Esophagus muscularis mucosa (tissue), 4 donors: ENCODE measurements at places on chromosomes 4 and X. TPM values are rescaled to one million over a fixed set of nuclear protein-coding genes. Genes with fewer than 3 reads are reported as not detected.

DNA sequence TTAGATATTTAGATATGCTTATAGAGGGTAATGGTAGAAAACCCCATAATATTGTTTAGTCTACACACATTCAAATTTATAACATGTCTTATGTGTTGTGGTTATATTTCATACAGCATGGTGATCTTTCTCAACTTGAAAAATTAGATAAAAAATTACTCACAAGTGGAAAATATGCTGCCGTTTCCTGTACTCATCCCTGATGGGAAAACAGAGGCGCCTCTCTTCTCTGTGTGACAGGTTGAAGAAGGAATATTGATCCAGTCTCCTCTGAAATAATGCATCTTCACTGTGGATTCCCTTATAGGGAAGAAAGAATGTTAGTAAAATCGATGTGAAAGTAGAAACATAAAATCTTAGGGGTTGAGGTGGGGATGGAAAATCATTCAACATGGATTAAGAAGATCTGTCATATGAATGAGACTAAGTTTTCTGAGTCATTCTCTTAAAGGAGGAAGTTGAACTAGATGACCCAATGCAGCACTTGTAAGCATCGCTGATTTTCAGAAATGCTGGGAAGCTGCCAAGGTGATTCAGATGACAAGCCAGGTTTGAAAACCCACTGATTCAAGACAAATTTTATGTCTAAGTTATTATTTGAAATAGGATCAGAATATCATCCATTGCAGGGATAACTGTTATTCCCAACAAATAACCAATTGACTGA is 70.7 kb downstream of the ANKRD50 start:
- no peak overlapping the region for H3K4me3 ChIP-seq
- H3K27me3 ChIP-seq, result no peaks in the 10 kb centered on the region
- no peaks in the 10 kb centered on the region for H3K36me3 ChIP-seq
- H3K4me1 ChIP-seq, result no peaks in the 10 kb centered on the region
- no peak for DNase-seq

- no peaks in the 10 kb centered on the region for H3K27me3 ChIP-seq
- no peak overlapping the region for H3K4me3 ChIP-seq
- H3K4me1 ChIP-seq, result no peaks in the 10 kb centered on the region
- no peaks in the 10 kb centered on the region for H3K36me3 ChIP-seq
- no peak for DNase-seq
Observed at GRCh38 chrX:129777218-129778030, 2.3 kb upstream of the SASH3 start.

- H3K4me1 ChIP-seq, result peaks cover 6% of the 10 kb centered on the region
- H3K27ac ChIP-seq, result peak overlapping the region; percentile 82
- DNase-seq, result no peak
- peak overlapping the region; percentile 83 for H3K4me3 ChIP-seq
- H3K36me3 ChIP-seq, result no peaks in the 10 kb centered on the region
Observed at GRCh38 chrX:135522132-135522530, 1.7 kb downstream of the INTS6L start.

DNA sequence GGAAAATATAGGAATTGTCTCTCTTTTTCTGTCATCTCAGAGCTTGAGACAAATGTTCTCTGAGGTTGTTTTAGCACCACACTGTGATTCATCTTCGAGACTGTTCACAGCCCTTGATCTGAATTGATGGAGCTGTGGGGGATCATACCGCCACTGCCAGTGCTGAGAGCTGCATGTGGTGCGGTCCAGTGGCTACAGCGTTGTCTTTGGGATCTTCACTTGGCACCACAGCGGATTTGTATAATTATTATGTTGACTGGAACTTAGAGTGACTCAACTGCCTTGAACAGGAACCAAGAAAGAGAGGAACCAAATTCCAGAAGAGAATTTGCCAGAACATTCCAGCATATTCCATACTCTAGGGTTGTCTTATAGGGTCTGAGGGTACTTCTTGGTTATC is 29.1 kb downstream of the TBL1X start:
- H3K4me1 ChIP-seq, result no peaks in the 10 kb centered on the region
- H3K36me3 ChIP-seq, result no peaks in the 10 kb centered on the region
- DNase-seq, result no peak
- no peaks in the 10 kb centered on the region for H3K27me3 ChIP-seq

DNA sequence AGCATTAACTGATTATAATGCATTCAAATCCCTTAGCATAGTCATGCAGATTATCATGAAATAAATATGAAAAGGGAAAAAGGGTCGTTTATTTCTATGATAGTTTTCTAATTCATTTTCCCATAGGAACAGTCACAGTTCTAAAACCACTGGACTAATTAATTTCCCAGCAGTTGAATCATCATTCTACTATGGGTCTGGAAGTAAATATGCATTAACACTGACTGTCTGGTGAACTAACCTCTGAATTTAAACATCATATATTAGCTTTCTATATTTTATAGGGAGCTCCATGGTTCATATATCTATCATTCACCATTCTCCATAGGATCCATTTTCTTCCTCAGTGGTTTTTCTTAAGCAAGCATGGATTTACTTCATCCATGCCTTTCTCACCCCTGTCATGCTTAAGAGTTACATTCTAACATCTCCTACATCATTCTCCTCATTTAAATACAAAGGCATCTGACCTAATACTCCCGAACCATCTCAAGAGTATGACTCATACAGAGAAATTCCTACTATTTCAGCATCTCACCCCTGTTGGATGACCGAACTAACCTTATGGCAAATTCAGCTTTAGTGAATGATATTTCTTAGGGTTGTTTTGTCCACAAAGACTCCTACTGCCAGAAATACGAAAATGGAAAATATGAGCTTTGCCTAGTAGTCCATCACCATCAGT is 198.7 kb upstream of the ADAMTS3 start:
- H3K27ac ChIP-seq, result no peak overlapping the region
- no peaks in the 10 kb centered on the region for H3K4me1 ChIP-seq
- H3K36me3 ChIP-seq, result no peaks in the 10 kb centered on the region
- no peaks in the 10 kb centered on the region for H3K27me3 ChIP-seq

GRCh38 chr4:25859429-25860148 is 3.2 kb downstream of the SEL1L3 start:
- DNase-seq, result no peak
- H3K36me3 ChIP-seq, result no peaks in the 10 kb centered on the region
- no peak overlapping the region for H3K4me3 ChIP-seq
- H3K4me1 ChIP-seq, result peaks cover 39% of the 10 kb centered on the region
- no peak overlapping the region for H3K27ac ChIP-seq

DNA sequence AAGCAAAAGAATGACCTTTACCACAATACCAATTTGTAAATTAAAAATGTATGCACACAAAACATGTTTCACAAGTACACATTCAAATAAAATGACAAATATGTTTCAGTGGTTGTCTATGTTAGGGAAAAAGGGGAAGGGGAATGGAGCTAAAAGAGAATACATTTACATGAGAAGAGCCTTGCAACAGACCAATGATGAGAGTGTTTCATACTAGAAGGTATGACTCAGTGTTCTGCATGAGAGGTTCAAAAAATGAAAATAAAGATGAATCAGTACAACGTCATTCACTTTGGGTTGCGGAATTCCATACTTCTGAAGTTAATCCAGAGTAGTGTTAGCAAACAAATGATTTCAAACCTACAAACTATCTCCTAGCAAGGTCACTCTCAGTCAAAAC is 51.7 kb downstream of the RPGR start:
- no peak overlapping the region for H3K4me3 ChIP-seq
- H3K27me3 ChIP-seq, result no peaks in the 10 kb centered on the region

GRCh38 chr4:3342182-3342854 is 49.5 kb downstream of the RGS12 start:
- H3K27ac ChIP-seq, result no peak overlapping the region
- no peak for DNase-seq
- H3K4me1 ChIP-seq, result peaks cover 21% of the 10 kb centered on the region
- no peaks in the 10 kb centered on the region for H3K27me3 ChIP-seq
- peaks cover 21% of the 10 kb centered on the region for H3K36me3 ChIP-seq

DNA sequence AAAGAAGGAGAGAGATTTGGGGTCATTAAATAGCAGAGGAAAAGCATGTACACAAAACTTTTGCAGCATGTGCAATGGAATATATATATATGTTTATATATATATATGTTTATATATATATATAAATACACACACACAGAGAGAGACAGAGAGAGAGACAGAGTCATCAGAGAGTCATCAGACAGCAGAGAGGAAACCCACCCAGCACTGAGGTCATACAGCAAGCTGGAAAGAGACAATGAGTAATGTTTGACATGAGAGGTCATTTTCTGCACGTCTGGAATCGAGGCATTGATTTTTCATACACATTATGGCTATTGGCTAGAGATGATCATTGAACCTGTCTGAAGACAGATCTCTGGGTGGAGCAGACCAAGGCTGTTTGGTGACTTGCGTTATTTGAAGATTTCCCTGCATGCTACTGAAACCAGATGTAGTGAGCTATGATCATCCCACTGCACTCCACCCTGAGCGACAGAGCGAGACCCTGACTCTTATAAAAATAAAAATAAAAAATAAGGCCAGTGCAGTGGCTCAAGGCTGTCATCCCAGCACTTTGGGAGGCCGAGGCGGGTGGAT is 48.8 kb upstream of the SHOX start:
- H3K36me3 ChIP-seq, result no peaks in the 10 kb centered on the region
- no peaks in the 10 kb centered on the region for H3K4me1 ChIP-seq
- H3K27ac ChIP-seq, result no peak overlapping the region
- peaks cover 6% of the 10 kb centered on the region for H3K27me3 ChIP-seq
- no peak overlapping the region for H3K4me3 ChIP-seq
- no peak for DNase-seq

GRCh38 chrX:50827996-50828395 is 14.0 kb upstream of the SHROOM4 start:
- no peaks in the 10 kb centered on the region for H3K27me3 ChIP-seq
- H3K4me3 ChIP-seq, result no peak overlapping the region
- no peaks in the 10 kb centered on the region for H3K36me3 ChIP-seq
- DNase-seq, result no peak
- no peak overlapping the region for H3K27ac ChIP-seq
- H3K4me1 ChIP-seq, result no peaks in the 10 kb centered on the region

The ZNF630 gene
- 2.3 TPM for total RNA-seq
